ENCODE measurements at places on chromosomes 1 and 21.

DNA sequence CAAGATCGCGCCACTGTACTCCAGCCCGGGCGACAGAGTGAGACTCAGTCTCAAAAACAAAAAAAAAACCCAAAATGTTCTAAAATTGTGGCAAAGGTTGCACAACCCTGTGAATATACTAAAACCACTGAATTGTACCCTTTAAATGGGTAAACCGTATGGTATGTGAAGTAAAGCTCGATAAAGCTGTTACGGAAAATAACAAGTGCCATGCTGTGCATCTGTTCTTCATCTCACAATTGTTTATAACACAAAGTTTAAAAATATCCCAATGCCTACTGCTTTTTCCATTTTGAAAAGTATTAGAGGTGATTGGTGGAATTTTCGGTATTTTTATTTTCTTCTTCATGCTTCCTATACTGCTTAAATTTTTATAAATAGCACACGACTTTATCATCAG, 111.5 kb downstream of the ENAH start:
- DNase-seq: no peak

- no peak for DNase-seq
Measured at GRCh38 chr1:229032375-229032774, 238.5 kb upstream of the RAB4A start.

DNA sequence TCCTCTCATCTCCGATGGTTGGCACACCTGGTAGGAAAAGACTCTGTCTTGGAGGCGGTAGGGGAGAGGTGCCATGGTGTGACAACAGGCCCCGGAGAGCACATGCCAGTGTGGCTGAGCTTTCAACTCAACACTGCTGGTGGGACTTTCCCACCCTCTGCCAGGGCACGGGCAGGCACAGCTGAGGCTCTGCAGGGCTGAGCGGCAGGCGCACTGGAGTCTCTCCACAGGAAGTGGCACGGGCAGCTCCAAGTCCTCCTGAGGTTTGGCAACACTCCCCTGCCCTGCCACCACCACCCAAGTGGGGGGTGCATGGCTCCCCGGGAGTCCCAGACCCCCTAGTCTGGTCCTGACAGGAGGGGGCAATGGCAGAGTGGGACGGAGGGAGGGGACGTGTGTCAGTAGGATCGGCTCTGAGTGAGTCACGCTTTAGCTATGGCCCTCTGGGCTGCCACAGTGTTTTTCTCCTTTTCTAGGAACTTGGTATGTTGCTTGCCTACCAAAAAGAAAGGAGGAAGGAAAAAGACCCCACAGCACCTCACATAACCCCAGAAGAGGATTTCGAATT, 27.3 kb upstream of the EVA1B start:
- no peak for DNase-seq

DNA sequence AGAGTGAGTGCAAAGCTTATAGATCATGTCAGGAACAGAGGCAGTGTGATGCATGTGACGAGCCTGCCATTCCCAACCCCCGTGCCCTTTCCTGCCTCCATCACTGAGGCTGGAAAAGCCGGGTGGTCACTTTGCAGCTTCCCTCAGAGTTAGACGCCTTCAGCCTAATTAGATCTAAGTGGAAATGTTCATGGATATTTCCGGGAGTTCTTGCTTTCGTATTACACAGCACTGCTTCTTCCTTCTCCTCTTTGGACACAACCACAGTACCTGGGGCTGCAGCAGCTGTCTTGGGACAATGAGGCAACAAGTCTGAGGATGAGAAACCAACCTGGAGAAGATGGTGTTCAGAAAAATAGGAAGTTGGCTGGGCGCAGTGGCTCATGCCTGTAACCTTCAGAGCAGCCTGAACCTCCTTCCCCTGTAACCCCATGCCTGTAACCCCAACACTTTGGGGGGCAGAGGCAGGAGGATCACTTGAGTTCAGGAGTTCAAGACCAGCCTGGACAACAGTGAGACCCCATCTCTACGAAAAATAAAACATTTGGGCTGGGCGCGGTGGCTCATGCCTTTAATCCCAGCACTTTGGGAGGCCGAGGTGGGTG, 24.5 kb downstream of the SERINC2 start:
- no peak for DNase-seq

GRCh38 chr1:218571491-218571890, 226.4 kb downstream of the TGFB2 start:
- no peak for DNase-seq

DNA sequence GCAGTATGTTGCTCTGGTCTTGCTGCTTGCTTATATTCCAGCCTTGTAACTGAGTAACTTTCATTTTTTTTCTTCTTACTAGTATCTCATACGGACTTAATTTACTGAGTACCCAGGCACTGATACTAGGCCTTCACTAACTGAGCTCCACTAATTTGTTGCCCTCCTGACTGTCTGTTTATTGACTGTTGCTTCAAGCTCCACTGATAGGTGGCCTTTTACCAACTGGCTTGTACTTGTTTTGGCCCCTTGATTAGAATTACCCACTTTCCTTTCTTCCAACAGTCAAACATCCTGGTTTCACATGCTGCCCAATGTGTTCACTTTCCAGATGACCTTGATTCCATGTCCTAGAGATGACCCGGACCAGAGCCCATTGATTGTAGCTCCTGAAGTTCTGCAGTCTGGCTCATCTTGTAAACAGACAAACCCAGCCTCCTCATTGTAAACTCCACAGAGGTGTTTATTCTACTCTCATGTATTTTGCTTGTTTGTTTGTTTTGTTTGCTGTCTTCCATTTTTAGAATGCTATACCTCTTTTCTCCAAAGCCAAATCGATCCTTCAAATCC, 27.7 kb downstream of the RGS1 start:
- no peak for DNase-seq

DNA sequence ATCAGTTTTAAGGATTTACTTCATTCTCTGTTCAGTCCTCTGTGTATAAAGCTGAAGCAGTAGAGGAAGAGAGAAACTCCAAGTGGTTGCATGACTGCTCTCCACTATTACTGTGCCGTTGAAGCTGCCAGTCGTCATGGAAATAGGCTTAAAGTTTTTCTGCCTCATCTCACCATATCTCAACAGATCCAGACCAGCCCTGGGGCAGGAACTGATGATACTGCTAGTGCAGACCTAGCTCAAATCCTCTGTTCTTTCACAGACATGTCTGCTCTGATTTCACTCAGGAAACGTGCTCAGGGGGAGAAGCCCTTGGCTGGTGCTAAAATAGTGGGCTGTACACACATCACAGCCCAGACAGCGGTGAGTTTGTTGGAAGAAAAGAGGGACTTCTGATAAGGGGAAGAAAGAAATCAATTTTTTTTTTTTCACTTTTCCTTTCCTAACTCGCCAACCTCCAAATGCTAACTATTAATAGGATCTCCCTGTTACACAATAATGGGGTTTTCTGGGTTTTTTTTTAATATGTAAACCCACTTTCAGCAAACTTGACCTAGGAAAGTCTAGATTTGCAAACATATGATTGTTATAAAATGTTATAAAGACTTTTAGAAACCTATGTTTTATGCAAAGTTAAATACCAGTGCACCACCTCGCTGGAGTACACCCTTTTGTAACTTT, 22.2 kb upstream of the STRIP1 start:
- DNase-seq: no peak

DNA sequence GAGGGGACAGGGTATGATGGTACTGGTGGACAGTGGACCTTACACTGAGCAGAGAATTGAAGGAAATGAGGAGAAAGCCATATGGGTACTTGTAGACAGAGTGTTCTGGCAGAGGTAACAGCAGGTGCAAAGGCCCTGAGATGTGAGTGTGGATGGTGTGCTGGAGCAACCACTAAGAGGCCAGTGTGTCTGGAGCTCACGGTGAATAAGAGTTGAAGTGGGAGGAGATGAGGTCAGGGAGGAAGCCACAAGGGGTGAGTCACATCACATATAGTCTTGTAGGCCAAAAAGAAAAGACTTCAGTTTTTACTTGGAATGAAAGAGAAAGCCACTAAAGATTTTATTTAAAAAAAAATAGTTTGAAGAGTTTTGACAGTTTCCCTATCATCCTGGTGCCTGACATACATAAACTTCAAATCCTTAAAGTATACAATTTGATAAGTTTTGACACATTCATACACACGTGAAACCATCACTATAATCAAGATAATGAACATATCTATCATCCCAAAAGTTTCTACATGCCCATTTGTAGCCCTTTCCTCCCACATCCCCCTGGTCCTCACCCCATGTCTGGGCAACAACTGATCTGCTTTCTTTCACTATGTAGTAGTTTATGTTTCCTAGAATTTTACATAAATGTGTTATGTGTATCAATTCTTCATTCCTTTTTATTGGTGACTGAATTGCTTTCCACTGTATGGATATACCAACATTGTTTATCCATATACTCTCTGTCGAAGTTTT, 148.4 kb downstream of the GPATCH2 start:
- DNase-seq: no peak

- DNase-seq: no peak
Measured at GRCh38 chr1:204885790-204886189, 15.1 kb downstream of the NFASC start.

DNA sequence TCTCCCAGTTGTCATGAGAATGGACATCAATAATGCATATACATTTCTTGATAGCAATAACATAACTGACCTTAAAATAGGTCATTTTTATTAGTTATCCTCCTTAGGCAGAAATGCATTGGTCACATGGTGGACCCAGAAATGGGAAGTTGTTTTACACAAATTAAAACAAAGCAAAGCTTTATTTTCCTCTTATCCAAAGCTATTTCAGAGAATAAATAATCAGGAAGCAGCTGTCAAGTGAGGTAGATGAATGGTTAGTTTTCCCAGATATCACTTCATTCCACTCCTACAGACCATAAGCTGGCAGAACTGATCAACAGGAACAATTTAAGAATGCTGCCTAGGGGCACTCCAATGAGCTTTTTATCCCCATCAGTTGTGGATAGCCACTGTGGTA, 16.0 kb upstream of the OLIG1 start:
- DNase-seq: no peak

- no peak for DNase-seq
Measured at GRCh38 chr1:70134148-70134547, 71.2 kb downstream of the LRRC40 start.

DNA sequence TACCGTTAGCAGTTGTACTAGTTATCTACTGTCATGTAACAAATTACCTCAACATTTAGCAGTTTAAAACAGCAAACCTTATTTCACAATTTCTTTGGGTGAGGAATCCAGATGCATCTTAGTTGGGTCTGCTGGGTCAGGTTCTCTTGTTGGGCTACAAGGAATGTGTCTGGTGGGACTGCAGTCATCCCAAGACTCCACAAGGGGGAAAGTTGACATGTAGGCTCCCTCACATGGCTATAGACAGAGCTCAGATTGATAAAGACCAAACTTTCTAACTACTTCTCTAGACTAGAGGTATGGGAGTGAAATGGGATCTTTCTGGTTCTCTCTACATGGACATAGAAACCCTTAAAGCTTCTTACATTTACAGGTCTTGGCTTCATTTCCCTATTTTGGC, 160.9 kb downstream of the UCK2 start:
- DNase-seq: no peak

GRCh38 chr1:93616996-93617669, 64.5 kb downstream of the BCAR3 start:
- DNase-seq: peak; percentile 57

- no peak for DNase-seq
Measured at GRCh38 chr1:17195731-17196130, 9.2 kb upstream of the PADI1 start.

GRCh38 chr1:224534731-224535130, 81.4 kb upstream of the CNIH3 start:
- DNase-seq: no peak

GRCh38 chr1:41648844-41649243, 164.4 kb upstream of the EDN2 start:
- no peak for DNase-seq

DNA sequence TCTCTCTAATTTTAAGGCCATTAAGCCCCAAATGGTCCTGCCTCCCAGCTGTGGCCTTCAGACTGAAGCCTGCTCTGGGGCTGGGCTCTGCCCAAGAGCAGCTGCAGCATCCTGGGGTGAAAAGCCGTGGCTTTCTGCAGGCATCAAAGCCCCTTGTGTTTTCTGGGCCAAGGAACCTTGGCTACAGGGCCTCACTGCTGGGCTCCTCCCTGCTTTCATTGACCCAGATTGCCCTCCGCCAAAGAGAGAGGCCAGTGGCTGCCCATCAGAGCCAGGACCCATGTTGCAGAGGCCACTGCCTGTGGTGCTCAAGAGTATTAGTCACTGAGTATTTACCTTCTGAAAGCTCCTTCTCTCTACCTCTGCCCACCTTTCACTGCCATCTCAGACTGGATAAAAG, 1.6 kb downstream of the ZNF648 start:
- no peak for DNase-seq

GRCh38 chr1:206479183-206480125, 9.2 kb downstream of the IKBKE start:
- peak; percentile 29 for DNase-seq

DNA sequence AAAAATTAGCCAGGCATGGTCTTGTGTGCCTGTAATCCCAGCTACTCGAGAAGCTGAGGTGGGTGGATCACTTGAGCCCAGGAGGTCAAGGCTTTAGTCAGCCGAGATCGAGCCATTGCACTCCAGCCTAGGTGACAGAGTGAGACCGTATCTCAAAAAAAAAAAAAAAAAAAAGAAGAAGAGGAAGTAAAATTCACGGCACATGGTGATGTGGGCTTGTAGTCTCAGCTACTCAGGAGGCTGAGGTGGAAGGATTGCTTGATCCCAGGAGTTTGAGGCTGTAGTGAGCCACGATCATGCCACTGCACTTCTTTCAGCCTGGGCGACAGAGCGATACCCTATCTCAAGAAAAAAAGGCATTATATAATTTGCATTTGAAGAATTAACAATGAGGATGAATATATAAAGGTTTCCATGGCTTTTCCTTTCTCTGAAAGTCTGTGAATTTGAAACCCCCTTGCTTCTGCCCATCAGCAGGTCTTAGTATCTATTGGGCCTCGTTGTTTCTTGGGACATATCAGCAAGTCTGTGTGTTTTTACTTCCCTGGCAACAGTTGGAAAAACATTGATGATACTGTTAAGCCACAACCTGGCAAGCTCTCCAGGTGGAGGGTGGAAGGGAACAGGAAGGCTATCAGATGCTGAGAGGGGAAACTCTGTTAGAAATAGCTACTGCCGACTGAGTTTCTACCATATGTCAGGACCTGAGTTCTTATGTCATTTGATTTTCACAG, 4.6 kb upstream of the PLA2G2D start:
- no peak for DNase-seq

Measured in SHP77 treated with DMSO at 0.1 percent for 48 hours (cell line).